ENCODE measurements at places on chromosomes 7 and 10.

- DNase-seq, result no peak
Measured at GRCh38 chr10:121926671-121927317, 1.0 kb downstream of the ATE1 start.

- DNase-seq, result no peak
Measured at GRCh38 chr7:133783276-133783675, 343.9 kb upstream of the LRGUK start.

- no peak for DNase-seq
Measured at GRCh38 chr10:89274928-89275327, 23.4 kb upstream of the LIPA start.

DNA sequence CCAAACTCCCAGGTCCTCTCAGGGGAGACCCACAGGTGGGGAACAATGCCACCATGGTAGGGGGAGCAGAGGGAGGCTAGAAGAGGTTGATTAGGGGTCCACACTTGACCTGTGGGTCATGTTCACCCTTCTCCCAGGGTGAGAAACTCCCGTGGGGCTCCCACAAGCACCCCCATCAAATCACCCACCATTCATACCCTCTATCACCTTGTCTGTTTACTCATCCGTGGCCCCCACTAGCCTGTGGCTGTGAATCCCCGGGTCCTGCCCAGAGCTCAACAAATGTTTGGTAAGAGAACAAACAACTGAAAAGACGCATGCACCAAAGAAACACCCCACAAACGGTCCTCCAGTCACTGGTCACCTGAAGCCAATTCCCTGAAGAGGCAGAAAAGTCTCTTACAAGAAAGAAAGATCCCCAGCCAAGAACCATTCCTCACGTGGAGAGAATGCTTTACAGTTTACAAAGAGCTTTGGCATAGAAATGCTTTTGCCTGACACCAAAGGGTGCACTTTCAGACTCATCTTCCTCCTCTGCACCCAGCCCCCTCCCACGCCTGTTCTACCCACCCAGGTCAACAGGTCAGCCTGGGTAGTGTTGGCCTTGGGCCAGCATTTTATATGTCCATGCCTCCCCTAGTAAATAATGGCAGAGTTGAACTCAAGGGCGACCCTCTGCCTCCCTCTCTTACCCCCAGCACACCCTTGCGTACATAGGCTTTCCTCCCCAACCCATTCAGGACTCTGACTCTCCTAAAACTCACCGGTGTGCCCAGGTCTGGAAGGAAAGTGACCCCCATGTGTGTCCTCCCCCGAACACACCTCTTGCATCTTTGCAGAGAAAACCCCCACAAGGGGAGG lies 1.9 kb downstream of the ZCCHC24 start:
- no peak for DNase-seq

DNA sequence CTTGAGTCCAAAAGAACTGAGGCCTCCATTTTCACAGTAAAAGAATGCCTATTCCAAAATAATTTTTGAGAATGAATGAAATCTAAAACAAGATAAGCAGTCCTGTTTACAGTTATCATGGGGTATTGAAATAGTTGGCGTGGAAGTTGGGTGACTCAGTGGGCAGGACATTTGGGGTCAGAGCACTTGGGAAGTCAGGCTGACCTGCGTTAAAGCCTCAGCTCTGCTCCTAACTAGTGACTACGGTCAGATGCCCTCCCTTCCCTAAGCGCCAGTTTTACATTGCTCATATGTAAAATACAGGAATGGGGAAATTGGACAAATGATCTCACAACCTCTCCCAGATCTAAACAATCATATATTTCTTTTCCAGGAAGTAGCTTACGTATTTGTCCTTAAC lies 2.3 kb upstream of the PAPSS2 start:
- DNase-seq, result no peak

DNA sequence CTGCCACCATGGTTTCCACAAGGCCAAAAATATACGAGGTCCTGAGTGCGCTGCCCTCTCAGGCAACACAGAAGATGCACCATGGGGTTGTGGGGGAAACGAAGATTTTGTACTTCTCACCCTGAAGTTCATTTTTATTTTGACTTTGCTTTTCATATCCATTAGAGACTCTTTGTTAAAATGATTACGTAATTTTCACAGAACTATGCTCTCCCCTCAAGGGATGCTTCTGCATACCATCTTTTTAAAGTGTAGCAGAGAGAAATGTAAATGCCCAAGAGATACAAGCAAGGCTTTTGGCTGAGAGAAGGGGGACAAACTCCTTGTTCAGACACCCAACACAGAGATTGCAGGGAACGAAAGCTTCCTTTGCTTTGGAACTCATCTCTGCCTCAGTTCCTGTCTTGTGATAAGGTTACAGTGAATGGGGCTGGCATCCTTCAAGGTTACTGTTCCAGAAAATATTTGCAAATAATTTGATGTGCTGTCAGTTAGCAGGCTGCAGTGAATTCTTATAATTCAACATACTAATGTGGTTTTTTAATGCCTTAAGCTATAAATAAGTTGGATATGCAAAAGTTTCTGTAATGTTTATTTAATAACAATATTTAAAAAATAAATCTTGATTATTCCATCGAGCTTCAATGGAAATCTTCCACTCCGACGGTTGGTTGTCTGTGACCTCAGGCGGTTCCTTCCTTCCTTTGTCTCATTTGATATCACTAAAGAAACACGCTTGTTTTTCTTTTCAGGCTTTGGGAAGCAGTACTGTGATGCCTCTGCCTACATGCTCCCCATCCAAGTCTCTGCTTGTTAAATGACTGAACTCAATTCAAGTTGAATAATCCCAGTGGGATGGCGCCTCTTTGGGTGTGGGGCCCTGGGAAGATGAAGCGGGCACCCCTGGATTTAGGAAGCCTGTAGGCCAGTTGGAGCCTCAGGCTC lies 209.3 kb upstream of the CTBP2 start:
- DNase-seq, result no peak

DNA sequence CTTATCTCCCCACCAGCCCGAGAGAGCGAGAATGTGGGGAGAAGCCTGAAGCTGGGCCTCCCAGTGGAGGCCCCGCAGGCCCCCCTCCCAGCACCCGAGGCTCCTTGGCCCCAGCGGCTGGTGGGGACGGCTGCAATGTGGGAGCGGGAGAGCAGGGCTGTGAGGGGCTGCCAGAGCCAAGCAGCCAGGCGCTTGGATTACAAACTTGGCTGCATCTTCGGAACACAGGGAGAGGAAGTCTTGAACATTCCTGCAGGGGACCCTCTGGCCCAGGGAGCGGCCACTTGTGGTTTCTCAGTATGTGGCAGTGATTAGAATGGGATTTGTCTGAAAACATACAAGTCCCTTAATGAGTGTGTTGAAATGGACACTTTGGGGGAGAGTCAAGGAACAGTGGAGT lies 23.2 kb downstream of the ELN start:
- no peak for DNase-seq

DNA sequence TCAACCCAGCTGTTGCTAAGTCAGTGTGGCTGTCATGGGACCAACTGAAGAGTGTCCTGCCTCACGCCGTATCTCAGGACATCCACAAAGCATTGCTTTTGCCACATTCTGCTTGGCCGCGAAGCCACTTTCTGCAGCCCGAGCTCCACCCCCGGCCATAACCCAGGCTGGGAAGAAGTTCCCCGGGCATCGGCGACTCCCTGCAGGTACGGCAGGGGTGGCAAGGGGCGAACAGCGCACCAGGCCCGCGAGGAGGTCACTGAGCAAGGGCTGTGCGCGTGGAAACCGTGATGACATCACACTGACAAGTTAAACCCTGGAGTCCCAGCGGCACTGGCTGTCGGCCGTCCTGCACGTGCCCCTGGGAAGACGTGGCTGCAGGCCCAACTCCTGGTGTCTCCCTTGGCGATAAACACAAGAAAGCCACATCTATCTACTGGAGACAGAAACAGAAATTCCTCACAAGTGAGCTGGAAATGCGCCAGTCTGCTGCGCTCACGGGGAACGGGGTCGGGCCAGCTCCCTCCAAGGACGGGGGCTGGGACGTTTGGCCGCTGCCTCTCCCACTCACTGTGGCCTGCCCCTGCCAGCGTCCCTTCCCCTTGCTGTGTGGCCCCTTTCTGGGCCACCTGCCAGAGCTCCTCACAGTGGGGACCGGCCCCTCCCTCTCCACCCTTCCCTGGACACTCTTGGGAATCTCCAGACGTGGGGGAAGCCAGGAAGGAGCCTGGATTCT lies 326.3 kb downstream of the DNAJB6 start:
- no peak for DNase-seq

DNA sequence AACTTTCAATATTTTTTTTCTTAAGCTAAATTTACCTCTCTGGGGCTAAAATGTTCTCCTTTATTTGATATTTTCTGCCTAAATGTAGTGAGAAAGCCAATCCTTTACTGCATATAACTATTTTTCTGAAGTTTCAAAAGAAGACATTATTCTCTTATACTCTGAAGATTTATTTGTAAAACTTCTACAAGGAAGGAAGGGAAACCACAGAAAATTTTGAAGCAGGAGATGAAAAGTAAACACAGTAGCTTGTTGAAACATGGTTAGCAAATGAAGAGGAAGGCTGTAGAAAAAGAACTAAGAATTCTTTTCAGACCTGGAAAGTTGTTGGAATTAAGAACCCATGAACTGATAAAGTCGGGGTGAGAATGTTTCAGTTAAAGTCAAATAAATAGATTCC lies 330.3 kb downstream of the HGF start:
- DNase-seq, result no peak

- DNase-seq, result no peak
Measured at GRCh38 chr7:134785842-134786241, 6.4 kb downstream of the CALD1 start.

GRCh38 chr7:123154231-123154860 lies 45.4 kb downstream of the SLC13A1 start:
- DNase-seq, result peak; percentile 32

- DNase-seq, result no peak
Measured at GRCh38 chr7:1942243-1942940, 272.3 kb downstream of the ELFN1 start.

DNA sequence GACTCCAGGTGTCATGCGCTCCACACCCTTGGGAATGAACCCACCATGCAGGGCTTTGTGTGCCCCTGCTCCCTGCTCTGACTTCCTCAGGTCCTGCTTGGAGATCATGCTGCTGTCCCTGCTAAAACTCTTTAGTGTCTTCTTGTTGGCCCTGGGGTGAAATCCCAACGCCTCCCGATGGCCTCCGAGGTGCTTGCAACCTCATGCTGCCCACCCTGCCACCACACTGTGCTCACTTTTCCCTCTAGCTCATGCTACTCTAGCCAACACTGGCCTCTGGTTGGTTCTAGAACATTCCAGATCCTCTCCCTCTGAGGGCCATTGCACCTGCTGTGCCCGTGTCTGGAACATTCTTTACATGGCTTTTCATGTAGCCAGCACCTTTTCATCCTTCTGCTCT lies 227.7 kb downstream of the ADAM12 start:
- no peak for DNase-seq

DNA sequence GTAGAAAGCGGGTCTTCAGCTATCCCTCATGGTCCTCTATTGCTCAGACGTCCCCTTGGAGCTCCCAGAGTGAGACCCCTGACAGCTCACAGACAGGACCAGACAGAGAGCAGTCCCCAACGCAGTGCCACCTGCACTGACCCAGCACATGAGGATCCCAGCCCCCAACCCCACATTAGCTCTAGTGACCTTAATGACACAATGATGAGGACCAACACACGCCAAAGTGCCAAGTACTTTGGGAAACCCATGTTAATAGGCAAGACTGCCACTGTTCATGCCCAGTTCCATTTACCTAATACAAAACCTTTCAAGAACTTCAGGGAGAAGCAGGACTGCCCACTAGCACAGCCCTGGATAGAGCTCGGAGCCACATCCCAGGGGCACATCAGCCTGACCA lies 5.7 kb upstream of the GRB10 start:
- DNase-seq, result no peak

DNA sequence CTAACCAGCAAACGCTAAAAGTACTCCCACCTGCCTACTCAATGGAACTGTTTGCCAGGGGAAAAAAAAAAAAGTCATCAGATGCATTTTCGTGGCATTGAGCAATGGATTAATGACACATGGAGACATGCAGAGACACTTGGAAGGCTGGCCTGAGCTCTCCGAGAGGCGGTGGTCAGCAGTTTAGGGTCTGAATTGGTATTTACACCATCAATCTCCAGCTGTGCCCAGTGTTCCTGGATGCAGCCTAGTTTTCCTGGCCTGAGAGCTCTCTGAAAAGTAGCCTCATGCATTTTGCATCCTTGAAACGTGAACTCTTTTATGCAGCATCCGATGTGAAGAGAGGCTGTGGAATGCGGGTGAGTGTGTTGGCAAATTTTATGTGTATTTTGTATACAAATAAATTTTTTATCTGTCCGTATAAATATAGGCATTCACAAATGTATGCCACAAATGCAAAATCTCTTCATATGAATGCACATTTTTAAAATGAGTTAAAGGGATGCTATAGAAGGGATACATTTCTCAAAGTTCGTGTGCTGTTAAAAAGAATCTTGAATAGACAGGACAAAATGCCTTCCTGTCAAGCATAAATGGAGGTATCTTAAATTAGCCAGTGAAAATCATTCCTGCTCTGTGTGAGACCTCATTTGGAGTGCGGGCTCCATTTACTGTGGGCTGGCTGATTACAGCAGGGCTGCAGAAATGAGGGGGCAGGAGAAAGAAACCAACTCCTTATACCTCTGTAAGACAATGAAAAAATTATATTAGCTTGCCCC lies 137.7 kb upstream of the PFKP start:
- DNase-seq, result no peak

DNA sequence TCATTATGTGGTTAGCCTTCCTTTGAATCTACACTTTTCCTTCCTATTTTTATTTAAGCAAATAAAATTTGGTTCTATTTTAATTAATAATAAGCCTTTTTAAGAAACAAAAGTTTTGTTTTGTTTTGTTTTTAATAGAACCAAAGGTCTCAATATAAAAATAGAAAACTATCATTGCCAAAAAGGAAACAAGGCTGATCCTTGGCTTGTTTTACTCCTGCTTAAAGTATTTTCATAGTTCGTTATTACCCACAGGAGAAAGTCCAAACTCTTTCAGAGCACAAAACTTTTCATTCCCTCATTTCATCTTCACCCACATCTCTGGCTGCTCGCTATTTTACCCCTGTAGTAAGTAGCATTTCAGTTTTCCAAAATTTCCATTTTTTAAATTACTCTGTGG lies 374.8 kb downstream of the SEMA3D start:
- DNase-seq, result no peak

- DNase-seq, result no peak
Measured at GRCh38 chr7:157693521-157694375, 356.9 kb downstream of the DNAJB6 start.

DNA sequence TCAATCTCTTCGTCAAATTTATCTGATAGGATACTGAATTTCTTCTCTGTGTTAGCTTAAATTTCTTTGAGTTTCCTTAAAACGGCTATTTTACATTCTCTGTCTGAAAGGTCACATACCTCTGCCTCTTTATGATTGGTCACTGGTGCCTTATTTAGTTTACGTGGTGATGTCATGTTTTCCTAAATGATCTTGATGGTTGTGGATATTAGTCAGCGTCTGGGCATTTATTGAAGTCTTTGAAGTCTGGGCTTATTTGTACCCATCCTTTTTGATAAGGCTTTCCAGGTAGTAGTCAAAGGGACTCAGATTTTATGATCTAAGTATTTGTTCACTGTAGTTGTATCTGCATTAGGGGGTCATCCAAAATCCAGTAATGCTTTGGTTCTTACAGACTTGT lies 1407.5 kb upstream of the LRRTM3 start:
- no peak for DNase-seq

- peak; percentile 51 for DNase-seq
Measured at GRCh38 chr7:121530227-121531174, 134.4 kb upstream of the FAM3C start.

- DNase-seq, result no peak
Measured at GRCh38 chr10:77086081-77086480, 551.5 kb downstream of the KCNMA1 start.

GRCh38 chr10:102535481-102536147 lies 31.8 kb downstream of the SUFU start:
- DNase-seq, result no peak

GRCh38 chr10:51257511-51258248 lies 183.4 kb downstream of the PRKG1 start:
- DNase-seq, result no peak
